ENCODE measurements at places on chromosomes 4 and X.

- DNase-seq: no peak
These were observed 69.0 kb upstream of the LEF1 start for GRCh38 chr4:108237693-108238092.

GRCh38 chr4:133585323-133585722 lies 436.2 kb downstream of the PCDH10 start:
- DNase-seq: no peak

GRCh38 chrX:118758511-118758910 lies 31.1 kb downstream of the IL13RA1 start:
- DNase-seq: no peak

DNA sequence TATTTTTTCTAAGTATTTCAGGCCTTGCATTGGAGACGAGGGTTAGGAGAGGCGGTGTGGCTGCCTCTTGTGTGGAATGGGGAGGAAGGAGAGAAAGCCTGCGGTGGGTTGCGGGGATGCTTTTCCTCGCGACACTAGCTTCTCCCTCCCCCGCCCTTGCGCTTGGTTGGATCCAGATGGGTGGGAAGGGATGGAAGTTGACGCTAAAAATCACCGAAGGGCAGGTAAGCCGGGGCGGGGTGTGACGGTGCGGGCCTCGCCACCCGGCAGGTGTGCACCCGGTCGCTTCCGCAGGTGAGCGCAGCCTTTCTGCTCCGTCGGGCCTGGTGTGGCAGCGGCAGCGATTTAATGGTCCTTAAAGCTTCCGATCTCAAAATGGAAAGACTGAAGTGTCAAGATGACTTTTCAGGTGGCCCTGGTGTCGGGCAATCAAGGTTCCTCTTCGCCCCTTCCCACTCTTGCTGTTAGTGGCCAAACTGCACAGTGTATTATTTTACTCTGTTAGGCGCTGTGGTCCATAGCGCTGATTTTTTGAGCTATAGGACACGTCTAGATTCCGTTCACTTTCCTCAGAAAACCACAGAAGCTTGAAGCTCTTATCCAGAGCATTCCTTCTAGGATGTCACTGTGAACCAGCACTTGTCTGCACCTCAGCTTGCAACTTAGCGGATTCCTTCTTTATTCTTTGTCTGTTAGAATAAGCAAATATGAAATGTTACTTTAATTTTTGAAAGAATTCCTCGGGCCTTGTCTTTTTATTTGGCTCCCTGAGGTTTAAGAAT lies 765 bp downstream of the ENOPH1 start:
- DNase-seq: no peak

DNA sequence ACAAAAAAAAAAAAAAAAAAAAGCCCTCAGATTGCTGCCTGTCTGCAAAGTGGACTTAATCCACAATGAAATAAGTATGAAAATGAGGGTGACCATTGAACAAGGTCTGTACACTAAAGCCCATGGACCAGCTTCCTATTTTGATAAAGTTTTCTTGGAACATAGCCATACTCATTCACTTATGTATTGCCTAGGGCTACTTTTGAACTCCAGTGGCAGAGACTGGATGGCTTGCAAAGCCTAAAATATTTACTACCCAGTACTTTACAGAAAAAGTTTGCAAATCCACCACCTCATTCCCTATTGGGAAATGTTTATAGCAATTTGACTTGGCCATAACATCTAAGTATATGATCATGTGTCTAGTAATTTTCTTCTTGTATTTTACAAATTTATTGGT lies 481.7 kb downstream of the NAF1 start:
- DNase-seq: no peak

GRCh38 chr4:84622959-84623358 lies 40.0 kb downstream of the CDS1 start:
- no peak for DNase-seq

- no peak for DNase-seq
These were observed 94.4 kb upstream of the LIMCH1 start for GRCh38 chr4:41443340-41444079.

DNA sequence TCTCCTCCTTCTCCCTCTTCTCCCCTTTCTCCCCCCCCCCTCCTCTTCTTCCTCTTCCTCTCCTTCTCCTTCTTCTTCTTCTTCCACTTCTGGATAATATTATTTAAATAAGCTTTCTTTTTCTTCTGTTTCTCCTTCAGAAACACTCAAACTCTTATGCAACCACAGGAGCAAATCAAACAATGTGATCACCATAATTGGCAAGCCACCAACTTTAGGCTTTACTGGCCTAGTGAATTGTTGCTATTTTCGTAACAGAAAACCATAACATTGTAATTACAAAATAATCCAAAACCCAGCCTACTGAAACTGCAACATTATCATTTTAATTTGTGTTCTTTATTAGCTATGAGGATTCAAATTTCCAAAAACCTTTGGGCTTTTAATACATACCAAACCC lies 14.3 kb downstream of the DCAF8L1 start:
- DNase-seq: no peak
